ENCODE measurements at places on chromosomes 6 and 20.

DNA sequence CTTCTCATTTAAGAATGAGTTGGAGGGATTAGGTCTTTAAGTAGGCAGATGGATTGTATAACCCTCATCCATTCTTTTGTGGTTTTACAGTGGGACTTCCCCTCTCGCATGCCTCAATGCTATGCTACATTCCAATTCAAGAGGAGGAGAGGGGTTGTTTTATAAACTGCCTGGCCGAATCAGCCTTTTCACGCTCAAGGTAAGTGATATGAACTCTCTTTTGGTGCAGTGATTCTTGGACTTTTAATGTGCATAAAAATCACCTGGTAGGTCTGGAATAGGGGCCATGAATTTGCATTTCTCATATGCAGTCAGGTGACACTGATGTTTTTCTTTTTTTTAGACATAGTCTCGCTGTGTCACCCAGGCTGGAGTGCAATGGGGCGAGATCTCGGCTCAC is 10.8 kb downstream of the ASXL1 start:
- DNase-seq: no peak

- no peak for DNase-seq
These were observed 37.3 kb downstream of the ZNF217 start for GRCh38 chr20:53556267-53556897.

- DNase-seq: no peak
These were observed 47.4 kb upstream of the FAM83C start for GRCh38 chr20:35339636-35340035.

DNA sequence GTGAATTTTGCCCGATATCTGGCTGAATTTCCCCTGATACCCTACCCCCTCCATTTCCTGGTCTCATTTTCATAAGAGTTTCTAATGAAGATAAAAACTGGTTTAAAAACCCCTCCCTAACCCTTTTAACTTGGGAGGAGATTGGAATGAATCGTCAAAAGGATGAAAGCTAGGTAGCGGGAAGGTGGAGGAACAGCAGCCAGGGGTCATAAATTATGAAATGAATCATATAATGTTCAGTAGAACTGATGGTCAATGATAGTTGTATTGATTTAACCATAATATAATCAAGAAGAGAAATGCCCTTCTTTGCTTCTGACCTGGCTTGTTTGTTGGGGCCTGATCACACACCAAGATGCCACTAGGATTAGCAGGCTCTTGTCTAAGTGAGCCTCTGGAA is 38.5 kb upstream of the SGK1 start:
- no peak for DNase-seq

DNA sequence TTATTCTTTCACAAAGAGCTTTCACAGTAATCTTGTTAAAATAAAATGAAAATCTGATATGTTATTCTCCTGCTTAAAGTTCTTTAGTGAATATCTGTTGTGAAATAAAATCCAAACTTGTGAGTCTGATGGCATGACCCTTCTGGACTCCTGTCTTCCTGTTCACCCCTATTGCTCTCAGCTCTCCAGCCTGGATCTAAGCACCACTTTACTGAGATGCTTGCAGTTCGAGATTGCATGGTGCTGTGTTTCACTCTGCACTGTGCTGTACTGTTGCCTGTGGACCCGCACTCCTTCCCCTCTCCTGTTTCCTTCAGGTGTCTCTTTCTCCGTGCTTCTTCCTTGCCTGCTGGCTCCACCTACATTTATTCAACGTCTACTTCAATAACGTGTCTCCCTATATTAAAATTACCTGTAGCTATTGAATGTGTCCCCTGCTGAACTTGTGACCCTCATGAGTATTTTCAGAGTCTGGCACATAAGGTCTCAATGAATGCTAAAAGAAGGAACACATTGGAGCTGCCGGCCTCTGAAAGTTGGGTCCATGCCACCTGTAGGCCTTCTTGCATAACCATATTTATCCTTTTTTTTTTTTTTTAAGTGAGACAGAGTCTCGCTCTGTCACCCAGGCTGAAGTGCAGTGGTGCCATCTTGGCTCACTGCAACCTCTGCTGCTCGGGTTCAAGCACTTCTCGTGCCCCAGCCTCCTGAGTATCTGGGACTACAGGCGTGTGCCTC is 100.1 kb downstream of the ARID1B start:
- no peak for DNase-seq

DNA sequence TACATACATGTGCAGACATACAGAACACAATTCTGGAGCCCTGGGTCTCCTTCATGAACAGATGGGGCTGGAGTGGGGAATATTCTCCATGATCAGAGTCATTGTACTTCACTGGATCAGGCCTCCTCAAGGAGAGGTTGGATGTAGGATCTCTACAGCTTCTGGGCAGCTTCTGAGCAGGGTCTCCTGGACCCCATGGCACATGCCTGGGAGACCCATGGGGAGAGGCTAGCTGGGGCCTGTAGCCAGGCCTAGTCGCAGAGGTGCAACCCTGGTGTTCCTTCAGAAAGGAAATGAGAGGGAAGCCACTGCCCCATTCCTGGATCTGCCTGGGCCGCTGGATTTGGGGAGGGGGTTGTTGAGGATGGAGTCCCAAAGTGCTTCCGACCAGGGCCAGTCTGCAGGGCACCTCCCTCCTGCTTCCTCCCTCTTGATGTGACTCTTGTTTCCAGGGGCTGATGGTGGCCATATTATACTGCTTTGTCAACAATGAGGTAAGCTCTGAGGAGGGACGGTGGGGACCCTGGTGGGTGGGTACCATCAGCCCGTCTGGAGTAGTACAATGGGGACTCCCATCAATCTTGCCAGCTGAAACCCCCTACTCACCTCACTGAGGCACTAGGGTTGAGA is 31.8 kb downstream of the GLP1R start:
- DNase-seq: no peak

DNA sequence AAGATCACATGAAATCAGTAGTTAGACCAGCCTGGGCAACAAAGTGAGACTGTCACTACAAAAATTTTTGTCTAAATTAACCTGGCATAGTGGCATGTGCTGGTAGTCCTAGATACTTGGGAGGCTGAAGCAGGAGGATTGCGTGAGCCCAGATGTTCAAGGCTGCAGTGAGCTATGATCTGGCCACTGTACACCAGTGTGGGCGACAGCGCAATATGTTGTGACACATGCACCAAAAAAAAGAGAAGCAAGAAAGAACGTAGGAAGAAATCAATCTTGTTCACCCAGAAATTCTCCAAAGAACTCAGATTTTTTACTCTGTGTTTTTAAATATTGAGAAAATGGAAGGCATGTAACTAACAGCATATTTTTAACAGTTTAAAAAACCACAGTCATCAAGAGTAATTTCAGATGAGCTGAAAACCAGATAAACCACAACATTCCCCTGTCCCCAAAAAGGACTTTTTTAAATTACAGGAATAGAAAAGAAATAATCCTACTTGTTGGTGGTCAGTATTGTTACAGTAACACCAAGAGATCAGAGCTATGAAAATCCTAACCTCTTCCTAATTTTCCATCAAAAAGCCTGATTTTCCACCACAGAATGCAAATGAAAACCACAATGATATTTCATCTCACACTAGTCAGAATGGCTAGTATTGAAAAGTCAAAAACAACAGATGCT is 240.2 kb downstream of the KHDC1L start:
- no peak for DNase-seq

GRCh38 chr6:166707045-166707444 is 80.0 kb upstream of the RPS6KA2 start:
- no peak for DNase-seq

GRCh38 chr6:24440897-24441598 is 38.3 kb downstream of the MRS2 start:
- DNase-seq: no peak

- no peak for DNase-seq
These were observed 1.1 kb upstream of the HLA-C start for GRCh38 chr6:31272836-31273626.

DNA sequence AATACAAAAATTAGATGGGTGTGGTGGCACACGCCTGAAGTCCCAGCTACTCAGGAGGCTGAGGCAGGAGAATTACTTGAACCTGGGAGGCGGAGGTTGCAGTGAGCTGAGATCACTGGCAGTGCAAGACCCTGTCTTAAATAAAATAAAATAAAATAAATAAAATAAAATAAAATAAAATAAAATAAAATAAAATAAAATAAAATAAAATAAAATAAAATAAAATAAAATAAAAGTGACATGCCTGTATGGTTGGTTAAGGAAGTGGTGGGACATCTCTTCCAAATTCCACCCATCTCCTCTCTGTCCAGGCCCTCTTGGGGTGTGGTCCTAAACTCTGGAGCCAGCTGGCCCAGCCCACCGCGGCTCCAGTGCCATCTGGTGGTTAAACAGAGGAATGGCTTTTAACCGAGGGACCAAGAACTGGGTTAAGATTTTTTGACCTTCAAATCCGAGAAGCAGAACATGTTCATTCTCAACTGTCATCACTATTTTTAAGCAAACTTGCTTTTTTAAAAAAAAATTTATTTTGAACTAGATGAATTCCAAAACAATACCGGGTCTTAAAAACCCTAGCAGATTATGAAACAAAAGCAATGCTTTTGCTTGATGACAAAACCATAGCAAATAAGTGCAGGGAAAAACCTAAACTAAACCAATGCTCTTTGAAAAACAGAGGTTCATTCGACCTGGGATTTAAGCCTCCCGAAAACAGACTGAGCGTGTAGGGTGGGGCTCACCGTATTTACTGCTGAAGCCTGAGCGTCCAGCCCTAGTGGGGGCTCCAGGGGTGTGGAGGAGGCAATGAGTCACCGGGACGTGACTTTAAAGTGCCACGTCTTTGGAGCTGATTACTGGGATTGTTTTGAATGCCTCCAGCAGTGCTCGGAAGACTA is 68.8 kb downstream of the CDC5L start:
- DNase-seq: no peak

- DNase-seq: no peak
These were observed 45.3 kb downstream of the IGF2R start for GRCh38 chr6:160013987-160014868.

DNA sequence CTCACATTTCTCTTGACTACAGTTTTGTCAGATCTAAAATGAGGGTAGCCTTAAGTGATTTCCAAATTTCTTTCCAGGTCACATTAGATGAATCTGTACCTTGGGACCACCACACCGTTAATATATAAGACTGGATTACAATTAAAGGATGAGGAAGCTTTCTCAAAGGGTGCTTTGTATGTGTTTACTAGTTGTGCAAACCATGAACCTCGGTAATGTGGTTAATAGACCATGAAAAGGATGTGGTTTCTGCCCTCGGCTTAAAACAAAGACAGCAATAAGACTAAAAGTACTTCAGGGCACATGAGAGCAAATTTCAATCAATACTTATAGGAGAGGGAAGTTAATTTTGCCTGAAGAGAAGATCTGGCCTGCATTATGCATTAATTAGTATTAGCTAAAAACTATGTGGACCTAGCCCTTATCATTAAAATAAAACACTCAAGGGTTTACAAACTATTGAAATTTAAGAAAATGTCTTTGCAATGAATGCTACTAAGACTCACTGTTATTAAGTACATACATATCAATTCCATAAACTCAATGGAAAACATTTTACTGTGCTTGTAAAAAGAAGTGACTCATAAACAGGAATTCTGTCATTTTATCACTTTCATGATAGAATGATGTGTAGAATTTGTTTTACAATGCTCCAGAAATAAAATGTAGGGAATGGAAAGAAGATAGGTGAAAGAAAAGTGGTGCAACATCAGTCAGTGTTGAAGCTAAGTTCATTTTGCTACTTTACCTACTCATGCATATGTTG is 936 bp upstream of the TMX4 start:
- no peak for DNase-seq

DNA sequence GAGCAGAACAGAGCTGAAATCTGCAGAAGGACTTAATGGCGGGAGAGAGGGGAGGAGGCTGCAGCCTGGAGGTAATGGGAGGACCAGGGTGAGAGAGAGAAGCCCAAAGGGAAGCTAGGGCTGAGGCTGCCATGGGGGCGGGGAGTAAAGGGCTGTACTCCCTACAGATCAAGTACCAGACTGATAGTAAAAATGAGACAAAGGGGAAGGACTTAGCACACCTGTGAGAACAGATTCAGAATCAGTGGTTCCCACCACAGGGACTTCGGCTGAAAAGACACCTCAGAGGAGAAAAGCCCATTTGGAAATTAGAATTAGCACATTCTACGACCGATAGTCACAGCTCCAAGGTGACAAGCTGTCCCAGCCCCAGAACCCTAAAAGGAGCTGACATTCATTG is 6.4 kb upstream of the TBXT start:
- DNase-seq: no peak

DNA sequence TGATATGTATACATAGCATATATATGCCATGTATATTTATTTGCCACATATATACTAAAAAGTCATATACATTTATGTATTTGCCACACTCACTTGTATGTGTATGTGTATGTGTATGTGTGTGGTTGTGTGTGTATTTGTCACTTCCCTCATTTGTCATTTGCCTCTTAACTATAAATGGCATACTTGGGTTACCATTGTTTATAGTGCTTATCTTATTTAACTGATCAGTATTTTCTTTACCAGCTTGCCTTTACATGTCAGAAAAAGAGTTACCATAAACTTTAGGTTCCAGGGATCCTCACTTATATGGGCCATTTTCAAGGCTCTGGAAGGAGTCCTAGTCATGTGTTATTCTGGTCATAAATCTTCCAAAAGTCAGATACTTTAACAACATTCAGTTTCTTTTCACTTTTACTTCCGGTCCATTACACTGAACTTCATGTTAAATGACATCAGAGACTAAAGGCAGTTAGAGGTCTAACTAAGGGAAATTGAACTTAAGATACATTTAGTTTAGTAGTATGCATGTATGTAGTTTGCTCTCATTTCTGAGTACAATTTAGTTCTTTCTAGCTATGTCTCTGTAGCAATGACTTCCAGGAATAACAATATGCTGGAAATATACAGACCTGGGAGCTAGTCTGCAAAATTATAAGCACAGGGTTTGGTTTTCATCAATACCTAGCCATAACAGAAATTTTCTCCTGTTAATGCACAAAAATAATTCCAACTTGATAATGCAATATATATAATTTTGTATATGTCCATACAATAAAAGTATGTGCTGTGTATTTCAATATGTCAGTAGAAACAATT is 33.7 kb upstream of the HIVEP1 start:
- no peak for DNase-seq

GRCh38 chr6:11076540-11076939 is 17.1 kb upstream of the SMIM13 start:
- no peak for DNase-seq

DNA sequence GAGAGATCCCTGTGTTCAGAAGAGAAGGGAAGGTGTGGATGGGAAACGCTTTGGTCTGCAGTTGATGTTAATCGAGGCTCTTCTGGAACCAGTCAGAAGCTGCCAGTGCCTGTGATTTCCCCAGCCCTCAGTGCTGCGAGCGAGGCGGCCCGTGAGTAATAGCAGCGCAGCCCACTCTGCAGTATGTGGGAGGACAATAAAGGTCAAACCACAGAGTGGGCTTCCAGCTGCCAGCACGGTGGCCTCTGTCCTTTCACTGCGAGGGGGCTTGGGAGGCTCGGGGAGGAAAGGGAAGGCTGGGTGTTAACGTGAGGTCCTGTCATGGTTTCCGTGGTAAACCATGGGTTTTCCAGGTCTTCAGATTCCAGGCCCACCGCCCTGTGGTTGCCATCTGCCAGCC is 32.3 kb upstream of the TAGAP start:
- DNase-seq: no peak

DNA sequence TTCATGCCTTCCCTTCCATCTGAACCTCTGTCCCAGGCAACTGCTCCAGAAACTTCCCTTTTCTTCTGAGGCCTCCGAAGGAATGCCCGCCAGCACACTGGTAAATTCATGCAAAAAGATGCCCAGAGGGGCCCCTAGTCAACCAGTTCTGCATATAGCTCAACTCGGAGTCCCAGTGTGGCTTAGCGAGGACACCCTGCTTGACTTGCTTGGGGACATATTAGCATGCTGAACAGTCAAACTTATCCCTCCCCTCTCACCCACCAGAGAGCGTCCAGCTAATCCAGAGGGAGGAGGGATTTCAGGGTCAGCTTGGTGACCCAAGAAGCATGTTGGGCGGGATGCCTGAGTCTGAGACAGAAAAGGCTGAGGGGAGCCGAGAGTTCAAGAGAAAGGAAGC is 23.0 kb upstream of the MDFI start:
- no peak for DNase-seq

Data from activated naive CD4-positive, alpha-beta T cell (primary cell).